ENCODE measurements at places on chromosomes 7 and 10. TPM values are rescaled to one million over a fixed set of nuclear protein-coding genes. Genes with fewer than 3 reads are reported as not detected.

DNAJB9 gene
- 23.3 TPM for total RNA-seq

NME8 gene
- not detected for total RNA-seq

PRKG1 gene
- 10.9 TPM for total RNA-seq

DNTT gene
- not detected for total RNA-seq

STK31 gene
- total RNA-seq: 0.57 TPM

DNA sequence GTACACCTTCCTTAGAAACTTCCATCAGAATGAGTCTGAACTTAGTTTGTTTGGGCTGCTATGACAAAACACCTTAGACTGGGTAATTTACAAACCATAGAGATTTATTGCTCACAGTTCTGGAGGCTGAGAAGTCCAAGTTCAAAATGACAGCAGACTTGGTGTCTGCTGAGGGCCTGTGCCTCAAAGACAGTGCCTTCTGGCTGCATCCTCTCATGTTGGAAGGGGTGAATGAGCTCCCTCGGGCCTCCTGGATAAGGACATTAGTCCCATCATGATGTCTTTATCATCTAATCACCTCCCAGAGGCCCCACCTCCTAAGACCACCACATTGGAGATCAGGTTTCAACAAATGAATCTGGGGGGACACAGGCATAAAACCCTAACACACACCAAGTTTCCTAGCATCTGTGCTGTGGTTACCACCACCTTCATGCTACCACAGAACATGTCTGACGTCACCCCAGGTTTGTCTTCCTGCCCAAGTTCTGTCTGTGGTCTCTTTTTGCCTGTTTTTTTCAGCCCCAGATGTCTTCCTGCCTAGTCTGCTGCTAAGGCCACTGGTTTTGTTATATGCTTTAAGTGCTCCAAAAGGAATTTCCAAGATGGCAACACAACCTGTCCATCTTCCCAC is 150.9 kb upstream of the COBL start:
- DNase-seq: no peak

DNA sequence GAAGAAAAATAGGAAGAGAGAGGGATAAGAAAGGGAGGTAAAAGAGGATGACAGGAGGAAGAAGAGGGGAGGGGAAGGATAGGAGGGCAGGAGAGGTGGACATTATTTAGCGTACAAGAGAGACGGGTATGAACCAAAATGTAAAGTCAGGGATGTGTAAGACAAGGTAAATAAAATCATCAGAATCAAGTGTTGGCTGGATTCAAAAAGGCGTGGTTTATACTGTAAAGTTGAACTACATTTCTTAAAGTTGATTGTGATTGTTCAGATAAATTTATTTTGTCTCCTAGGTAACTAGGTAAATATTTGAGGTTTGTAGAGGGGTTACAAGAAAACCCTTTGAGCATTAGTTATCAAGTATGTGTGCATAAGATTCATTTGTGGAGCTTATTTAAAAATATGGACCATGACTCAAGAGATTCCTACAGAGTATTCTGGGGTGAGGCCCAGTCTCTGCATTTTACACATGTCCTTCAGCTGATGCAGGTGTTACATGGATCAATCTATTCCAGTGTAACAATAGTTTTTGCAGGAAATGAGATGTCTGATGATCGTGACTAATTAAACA is 512.1 kb upstream of the MBL2 start:
- DNase-seq: no peak

DNA sequence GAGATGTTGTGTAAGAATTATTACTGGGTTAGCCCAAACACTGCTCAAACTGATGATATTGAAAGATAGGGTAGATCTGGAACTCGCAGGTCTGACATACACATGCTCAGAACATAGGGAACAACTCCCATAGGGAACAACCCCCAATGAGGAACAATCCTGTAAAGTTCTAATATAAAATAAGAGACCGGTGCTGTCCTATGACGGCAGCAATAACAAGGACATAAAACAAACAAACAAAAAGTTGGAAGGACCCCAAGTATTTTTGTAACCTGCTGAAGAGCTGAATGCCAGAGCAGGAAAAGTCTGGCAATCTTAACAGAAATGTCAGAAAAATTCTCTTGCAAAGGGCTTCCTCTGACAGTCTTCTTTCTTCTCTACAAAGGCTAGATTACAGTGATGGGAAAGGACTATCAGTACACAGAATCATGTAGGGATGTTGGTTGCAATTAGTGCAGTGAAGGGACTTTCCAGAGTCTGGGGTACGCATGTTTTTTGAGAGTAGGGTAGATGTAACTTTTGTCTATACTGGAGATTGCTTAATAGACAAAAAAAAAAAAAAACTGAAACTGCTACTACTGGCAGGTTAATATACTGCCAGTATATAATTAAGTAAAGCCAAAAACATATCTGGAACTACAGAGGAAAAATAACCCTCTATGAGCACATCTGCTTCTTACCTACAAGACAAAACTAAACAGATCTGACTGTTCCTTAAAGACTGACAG is 35.5 kb downstream of the IDE start:
- DNase-seq: no peak

GRCh38 chr10:20879136-20879535 is 18.0 kb downstream of the NEBL start:
- no peak for DNase-seq

DNA sequence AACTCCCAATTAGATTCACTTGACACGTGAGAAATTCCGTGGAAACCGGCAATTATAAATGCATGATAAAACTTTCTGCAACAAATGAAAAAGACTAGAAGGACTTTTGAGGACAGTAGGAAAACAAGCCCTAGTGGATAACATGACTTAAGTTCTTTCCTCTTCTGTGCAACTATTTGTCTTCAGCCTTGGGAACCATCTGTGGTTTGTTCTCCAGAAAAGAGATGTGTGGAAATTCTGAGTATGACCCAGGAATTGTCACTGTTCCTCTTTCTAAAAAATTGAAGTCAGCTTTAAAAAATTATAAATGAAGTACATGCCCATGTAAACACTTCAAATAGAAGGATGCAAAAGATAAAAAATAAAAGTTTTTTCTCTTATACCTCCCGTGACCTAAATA is 128.6 kb upstream of the SVIL start:
- DNase-seq: no peak

GRCh38 chr10:61793760-61794703 is 107.5 kb upstream of the ARID5B start:
- DNase-seq: no peak

GRCh38 chr7:20439416-20440185 is 108.9 kb downstream of the ITGB8 start:
- DNase-seq: no peak

DNA sequence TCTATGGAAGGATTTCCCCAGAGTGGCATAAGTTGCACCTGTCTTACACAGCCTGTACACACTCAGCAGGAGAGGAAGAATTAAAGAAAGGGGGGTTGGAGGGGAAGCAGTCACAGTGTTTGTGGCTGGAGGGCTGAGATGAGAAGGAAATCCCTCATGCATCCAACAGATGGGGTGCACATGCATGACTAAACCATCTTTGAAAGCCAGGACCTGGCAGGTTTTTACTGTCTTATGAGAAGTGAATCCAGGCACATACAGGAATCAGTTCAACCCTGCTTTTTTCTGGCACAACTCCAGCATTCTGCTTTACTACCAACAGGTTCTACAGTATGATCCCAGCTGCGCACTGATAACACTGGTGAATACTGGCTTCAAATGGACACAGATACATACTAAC is 107.7 kb downstream of the CACNA2D1 start:
- no peak for DNase-seq

DNA sequence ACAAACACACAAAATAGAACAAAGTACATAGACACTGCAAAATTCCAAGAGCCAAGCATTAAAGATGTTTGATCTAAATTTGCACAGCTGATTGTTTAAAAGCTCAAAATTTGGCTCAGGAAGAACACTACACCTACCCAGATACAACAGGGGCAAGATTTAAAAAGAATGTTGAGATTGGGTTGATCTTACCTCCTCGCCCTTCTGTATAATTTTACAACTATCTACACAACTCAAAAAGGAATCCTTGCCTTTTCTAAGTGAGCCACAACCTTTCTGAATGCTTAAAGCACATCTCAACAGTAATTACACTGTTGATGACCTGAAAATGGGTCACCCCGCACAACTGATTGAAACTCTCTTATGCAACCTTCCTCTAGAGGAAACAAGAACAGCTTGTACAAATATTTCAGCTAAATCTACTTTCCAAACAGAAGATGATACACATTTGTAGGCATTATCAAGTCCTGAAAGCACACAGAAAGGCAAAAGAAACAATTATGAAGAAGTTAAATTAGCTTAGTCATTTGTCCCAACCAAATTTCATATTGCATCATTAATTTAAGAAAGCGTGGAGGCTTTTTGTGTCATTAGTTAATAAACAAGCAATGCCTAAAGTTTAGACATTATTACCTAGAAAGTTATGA is 75.5 kb downstream of the UBE2H start:
- DNase-seq: no peak

Measured in esophagus squamous epithelium (tissue), 5 donors.